ENCODE measurements at places on chromosomes 1 and 21.

- no peak for DNase-seq
These were observed 91.4 kb upstream of the TPTE start for GRCh38 chr21:10430005-10430404.

- DNase-seq, result peak; percentile 47
These were observed 1.5 kb upstream of the SCP2 start for GRCh38 chr1:52925571-52926005.

DNA sequence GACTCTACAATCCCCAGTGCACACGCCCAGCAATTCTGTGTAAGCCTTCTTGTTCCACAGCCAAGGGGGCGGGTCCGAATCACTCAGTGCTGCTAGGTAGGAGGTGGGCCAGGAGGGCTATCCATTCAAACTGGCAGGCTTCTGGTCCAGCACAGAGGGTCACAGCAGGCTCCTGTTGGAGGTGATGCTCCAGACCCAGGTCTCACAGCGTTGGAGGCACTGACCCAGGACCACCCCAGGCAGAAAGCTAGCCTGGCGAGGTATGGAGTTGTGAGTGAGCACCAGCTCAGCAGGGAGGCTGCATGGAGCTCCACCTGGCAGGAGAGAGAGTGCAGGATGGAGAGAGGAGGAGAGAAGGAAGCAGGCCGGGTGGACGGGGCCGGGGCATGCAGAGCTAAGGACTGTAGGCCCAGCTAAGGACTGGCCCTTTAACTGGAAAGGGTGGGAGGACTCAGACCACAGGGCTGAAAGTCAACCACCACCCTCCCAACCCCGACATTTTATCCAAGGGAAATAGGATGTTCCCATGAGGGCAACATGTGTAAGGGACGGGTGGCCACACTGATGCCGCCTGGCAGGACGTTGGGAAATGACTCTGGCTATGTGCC lies 38.7 kb downstream of the GPR161 start:
- DNase-seq, result no peak

DNA sequence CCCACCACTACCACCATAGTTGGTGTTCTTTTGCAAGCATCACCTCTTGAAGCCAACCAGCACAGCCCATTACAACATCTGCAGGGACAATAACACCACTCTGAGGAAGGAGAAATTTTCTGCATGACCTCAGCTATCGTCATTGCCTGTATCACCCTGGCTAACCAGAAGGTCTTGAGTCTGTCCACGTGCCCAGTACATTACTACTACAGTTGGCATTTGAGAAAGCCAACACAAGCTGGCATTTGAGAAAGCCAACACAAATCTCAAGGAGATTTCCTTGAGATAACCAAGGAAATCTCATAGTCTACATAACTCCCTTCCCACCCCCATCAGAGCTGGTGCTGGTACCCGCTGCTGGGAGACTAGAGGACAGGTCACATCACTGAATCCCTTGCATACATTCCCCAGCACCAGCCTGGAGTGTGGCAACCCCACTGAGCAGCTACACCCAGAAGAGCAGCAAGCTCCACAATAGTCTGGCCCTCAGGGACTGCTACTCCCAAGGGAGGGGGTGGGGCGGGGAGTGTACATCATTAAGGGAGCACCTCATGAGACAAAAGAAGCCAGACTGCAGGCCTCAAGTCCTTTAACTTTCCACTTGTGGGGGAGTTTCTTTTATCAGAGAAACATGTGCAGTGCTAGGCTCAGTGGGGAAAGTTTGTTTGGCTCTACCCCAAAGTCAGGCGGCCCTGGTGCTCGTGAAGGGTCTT lies 46.0 kb upstream of the GUCA2A start:
- no peak for DNase-seq

GRCh38 chr1:59699227-59699847 lies 115.4 kb upstream of the HOOK1 start:
- DNase-seq, result peak; percentile 69

DNA sequence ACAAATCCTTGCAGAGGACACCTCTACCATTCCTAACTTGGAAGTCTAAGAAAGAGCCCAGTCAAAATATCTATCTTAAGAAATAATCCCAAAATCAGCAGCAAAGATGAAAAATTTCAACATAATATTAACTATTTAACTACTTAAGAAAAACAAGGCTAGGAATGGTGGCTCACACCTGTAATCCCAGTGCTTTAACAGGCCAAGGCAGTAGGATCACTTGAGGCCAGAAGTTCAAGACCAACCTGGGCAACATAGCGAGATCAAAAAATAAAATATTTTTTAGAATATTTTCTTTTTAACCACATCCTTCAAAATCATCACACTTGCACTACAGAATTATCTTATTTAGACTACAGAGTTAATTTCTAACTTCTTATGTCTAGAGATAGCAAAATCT lies 4.9 kb downstream of the CNN3 start:
- no peak for DNase-seq

DNA sequence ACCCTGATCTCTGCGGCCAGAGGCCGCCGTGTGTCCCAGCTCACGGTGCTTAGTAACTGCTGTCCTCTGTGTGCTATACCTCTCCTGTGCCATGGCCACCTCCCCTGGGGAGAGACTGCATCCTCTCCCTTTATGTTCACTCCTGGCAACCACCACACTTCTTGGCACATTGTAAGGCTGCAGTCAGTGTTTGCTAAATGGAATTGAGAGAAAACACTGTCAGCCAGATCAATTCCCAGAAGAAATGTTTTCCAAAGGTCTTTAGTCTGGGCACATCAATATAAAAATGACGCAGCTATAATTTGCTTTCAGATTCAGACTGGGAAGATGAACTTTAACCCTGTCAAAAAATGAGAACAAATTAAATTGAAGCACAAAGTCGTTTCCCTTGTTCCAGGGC lies 96.8 kb downstream of the BEND5 start:
- DNase-seq, result no peak

DNA sequence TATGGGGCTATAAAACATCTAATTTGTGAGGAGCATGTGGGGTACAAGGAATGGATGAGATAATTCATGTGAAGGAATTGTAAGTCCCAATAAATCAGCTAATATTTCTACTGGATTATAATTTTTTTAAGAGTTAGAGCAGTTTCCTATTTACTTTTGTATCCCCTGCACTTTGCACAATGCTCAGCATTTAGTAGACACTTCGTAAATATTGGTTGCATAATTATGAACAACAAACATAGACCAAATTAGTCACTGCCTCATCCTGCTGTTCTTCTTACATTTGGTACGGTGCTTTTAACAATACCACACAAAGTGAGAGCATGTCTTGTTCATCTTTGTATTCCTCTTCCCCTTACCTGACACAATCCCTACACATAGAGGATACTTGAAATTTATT lies 27.1 kb upstream of the RRP15 start:
- DNase-seq, result no peak

DNA sequence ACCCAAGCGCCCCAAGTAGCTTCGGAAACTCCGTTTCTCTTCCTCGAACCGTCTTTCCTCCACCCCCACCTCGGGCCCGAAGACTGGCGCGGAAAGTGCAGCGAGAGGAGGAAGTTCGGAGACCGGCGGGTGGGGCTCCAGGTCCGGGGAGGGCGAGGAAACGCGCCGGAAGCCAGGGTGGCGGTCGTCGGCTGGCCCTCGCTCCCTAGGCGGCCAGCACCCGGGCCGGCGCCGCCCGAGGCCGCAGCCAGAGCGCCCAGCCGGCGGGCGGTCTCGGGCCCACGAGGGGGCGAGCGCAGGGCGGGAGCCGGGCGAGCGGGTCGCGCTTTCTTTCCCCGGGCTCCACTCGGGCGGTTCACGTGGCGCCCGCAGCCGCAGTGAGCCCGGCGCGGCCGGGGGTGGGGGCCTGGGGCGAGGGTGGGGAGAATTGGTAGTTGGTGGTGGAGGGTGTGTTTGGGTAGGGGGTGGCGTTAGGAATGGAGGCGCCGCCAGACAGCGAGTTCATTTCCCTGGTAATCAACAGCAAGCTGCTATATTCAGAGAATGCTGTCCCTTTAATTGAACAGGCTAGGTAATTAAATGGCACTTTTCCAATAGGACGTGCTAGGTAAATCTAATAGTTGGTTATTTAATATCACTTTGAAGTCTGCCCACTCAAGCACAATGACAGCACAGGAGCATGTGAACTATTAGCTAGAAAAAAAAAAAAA lies 6.7 kb downstream of the LMO4 start:
- DNase-seq, result peak; percentile 38

- no peak for DNase-seq
These were observed 14.7 kb downstream of the CSF1 start for GRCh38 chr1:109925159-109925990.

- DNase-seq, result no peak
These were observed 21.7 kb downstream of the NEXN start for GRCh38 chr1:77910116-77910515.

DNA sequence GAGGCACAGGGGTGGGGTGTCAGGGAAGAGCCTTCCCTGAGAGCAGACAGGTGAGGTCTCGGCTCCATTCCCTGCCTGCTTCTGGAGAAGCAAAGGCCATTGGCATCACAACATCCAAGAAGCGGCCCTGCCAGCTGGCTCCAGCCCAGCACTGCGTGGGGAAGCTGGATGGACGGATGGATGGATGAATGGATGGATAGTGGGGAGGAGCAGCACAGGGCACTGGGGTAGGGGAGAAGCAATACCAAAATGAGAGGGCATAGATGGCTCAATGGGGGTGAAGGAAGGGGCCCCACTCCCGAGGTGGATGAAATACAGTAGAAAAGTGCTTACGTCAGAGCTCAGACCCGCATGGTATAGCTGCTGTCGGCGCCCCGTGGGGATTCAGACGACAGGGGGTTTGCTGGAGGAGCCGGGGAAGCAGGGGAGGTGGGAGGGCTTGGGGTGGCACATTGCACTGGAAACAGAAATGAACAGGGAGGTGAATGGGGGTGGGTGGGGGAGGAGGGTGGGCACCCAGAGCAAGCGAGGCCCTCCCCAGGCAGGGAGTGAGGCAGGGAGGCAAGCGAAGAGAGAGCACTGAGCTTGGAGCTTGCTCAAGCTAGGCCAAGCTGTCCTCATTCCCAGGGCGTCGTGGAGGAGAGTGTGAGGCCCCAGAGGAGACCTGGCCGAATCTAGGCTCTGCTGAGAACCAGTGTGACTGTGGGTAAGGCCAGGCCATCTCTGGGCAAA lies 9.5 kb upstream of the GOLT1A start:
- no peak for DNase-seq

GRCh38 chr1:39711104-39711965 lies 20.1 kb upstream of the HPCAL4 start:
- DNase-seq, result no peak

DNA sequence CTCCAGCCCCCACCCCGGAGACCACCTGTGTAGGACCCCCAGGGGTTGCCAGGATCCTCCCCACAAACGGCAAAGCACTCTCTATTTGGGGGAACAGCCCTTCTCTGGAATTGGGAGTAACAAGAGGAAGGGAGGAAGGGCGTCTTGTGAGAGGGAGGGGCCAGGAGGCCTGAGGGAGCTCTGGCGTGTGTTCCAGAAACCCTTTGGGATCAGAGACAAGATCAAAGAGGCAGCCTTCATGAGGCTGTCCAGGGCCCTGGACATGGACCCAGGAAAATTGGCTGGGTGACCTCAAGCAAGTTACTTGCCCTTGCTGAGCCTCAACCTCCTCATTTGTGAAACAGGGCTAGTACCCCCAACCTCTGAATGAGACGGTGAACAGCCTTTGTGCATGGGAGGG lies 18.1 kb upstream of the ECE1 start:
- no peak for DNase-seq

DNA sequence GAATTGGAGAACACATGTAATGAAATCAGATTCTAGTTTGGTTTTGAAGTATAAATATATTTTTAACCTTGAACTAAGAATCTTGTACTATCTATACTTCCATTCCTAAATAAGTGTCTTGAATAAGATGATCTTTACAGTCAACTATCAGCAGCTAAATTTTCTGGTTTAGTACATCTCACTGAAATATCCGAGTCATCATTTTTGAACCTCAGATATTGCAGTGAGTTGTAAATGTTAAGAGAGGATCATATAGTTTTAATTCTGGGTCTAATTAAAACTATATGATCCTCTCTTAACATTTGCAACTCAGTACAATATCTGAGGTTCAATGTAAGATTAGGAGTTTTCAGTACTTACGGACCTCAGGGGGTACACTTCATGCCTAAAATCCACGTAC lies 768.8 kb upstream of the ADAMTS5 start:
- DNase-seq, result no peak

GRCh38 chr21:44737706-44738354 lies 26.5 kb upstream of the TSPEAR start:
- no peak for DNase-seq

GRCh38 chr1:151165281-151165737 lies 393 bp downstream of the LYSMD1 start:
- DNase-seq, result peak; percentile 80

GRCh38 chr1:163142152-163142551 lies 60.6 kb downstream of the RGS5 start:
- no peak for DNase-seq

DNA sequence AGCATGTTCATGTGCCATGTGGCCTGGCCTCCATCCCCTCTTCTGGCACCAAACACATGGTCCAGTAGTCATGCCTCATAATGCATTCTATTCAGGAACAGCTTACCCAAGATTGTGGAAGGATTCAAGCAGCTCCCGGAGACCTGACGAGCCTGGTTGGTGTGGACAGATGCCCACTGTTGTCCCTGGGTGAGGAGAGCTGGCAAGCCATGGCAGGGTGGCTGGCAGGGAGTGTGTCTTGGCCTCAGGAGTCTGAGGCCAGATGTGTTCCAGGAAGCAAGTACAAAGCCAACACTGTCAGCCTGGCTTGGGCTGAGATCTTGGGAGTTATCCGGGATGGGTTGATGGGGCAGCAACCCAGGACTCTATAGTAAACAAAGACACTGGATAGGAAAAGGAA lies 7.3 kb upstream of the FABP3 start:
- no peak for DNase-seq

- no peak for DNase-seq
These were observed 2.4 kb upstream of the PRAMEF20 start for GRCh38 chr1:13407811-13408210.

- no peak for DNase-seq
These were observed 164.4 kb downstream of the NTPCR start for GRCh38 chr1:233114860-233115259.

DNA sequence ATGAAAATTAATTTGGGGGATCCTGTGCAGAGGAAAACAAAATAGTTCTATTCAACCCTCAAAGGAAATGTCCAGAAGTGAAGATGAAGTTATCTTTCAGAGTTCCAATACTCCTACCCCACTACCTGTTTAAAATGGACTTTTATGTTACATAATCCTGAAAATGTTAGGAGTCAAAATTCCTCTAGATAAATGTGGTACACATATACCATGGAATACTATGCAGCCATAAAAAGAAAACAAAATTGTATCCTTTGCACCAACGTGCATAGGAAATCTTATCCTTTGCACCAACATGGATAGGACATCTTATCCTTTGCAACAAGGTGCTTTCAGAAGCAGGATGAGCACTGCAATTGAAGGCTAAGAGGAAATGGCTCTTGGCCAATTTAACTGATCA lies 245.2 kb downstream of the LTN1 start:
- no peak for DNase-seq

- no peak for DNase-seq
These were observed 243.1 kb upstream of the PKN2 start for GRCh38 chr1:88441022-88441421.

Data from NCI-H2227 treated with DMSO at 0.1 percent for 48 hours (cell line).